Stimulated activated CD8-positive, alpha-beta memory T cell treated with anti-CD3 and anti-CD28 coated beads, Interleukin-15, amount 100 ng/mL, for 24 hours (primary cell): ENCODE measurements at places on chromosomes 7 and 10.

GRCh38 chr10:436013-436697, 253.3 kb downstream of the DIP2C start:
- no peak for DNase-seq

- no peak for DNase-seq
Measured at GRCh38 chr10:124212702-124213101, 119.3 kb upstream of the CHST15 start.

GRCh38 chr7:77316219-77316978, 99.8 kb downstream of the GSAP start:
- DNase-seq, result no peak

GRCh38 chr10:13717571-13717935, 130.8 kb downstream of the PRPF18 start:
- DNase-seq, result no peak

DNA sequence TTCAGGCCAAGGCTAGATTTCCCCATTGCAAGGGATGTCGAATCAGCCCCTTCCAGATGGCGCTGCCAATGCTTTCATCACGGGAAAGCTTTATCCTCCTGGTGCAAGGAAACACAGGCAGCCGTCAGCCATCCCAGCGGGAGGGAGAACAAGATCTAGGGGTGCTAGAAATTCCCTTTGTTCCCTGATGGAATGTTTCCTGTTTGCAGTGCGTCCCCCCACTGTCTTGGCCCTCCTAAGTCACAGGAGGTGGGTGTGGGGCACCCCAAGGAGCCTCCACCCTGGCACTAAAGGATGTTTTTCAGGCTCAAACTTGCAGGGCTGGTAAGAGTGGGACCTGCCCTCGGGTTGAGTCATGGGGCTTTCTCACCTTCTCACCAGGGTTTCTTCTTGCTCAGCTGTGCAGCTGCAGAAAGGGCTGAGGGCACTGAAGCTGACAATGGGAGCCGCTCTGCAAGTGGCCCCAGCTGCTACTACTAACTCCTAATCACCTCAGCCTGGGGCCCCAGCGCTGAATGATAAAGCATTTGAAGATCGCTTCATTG, 103.6 kb downstream of the PRPF18 start:
- no peak for DNase-seq

DNA sequence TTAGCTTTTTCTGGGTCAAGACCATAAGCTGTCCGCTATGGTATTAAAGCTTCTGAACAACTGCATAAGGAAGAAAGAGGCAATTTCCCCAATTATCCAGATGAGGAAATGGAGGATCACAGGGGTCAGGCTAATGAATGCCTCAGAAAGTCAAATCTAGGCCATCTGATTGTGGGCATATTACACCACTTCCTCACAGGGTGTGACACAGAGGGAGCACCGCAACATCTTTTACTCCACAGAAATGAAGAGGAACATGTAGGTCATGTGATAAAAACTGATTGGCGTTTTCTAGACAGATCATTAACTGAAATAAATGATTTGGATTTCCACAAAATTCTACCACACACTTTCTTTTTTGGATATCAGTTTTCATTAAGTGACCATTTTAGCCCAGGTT, 384.4 kb downstream of the PARD3 start:
- DNase-seq, result no peak

- DNase-seq, result no peak
Measured at GRCh38 chr10:113273181-113274163, 279.4 kb upstream of the HABP2 start.

DNA sequence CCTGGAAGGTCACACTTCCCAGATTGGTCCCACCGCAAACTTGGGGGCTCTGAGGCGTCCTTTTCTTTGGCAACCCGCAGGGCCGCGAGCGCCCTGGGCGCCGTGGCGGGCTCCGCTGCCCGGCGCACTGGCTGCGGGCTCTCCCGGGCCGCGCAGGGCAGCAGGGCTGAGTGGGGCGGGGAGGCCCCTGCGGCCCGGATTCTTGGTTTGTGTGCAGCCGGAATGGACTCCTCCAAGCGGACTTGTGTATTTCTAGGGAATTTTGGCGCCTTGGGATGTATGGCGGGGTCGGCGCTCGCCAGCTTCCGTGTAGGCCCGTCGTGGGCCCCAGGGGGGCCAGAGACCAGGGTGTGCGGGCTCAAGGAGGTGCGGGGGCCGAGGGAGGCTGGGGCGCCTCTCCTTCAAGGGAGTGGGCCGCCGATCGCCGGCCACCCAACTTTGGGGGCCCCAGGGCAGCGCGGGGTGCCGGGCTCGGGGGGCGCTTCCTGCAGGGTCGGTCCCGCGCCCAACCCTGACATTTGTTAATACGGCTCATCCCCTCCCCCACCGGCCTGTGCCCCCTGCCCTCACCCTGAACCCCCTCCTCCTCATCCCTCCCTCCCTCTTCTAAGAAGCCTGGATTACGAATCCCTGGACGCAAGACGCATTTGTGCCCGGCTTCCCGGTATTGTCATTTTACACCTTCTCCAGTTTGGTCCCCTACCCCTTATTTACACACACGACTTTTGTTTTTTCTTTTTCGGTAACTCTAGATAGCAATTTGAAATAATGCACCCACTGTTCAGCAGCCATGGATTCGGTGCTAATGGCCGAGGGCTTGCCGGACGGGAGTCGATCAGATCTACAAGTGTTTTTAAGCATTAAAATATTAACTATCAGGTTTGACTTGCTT, 2.5 kb downstream of the TCF7L2 start:
- no peak for DNase-seq

- no peak for DNase-seq
Measured at GRCh38 chr10:102436312-102436711, 3.9 kb upstream of the CUEDC2 start.

DNA sequence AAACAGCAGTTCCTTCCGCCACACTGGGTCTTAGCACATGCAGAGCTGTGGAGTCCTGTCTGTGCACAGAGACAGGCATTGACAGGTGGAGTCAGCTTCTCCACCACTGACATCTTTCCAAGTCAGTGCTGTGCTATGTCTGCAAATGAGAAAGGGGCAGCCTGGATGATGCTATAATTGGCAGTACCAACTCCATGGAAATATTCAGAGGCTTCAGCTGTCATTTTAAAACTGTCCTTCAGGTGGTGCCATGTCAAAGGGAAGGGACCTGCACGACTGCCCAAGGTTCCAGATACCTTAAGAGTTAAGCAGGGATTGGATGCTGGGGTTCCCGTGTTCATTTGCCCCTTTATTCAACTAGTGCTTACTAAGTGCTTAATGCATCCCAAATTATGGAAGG, 258.0 kb upstream of the PRKCQ start:
- DNase-seq, result no peak

- DNase-seq, result no peak
Measured at GRCh38 chr10:32979041-32979440, 21.0 kb upstream of the ITGB1 start.

DNA sequence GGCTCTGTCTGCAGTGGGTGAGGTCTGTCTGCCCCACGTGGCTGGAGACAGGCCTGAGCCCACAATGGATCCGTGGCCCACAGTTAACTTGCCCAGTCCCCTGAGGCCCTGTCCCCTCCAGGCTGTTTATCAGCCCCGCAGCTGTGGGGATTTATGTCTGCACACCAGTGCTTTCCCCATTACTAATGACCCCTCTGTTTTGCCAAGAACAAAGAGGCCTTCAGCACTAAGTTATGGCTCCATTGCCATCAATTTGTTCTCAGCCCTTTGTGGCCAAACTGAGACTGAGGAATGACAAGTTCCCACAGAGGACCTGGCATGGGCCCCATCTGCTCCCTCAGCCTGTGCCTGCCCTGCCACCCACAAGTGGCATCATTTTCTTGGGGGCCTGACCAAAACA, 138.2 kb downstream of the C10orf105 start:
- no peak for DNase-seq

DNA sequence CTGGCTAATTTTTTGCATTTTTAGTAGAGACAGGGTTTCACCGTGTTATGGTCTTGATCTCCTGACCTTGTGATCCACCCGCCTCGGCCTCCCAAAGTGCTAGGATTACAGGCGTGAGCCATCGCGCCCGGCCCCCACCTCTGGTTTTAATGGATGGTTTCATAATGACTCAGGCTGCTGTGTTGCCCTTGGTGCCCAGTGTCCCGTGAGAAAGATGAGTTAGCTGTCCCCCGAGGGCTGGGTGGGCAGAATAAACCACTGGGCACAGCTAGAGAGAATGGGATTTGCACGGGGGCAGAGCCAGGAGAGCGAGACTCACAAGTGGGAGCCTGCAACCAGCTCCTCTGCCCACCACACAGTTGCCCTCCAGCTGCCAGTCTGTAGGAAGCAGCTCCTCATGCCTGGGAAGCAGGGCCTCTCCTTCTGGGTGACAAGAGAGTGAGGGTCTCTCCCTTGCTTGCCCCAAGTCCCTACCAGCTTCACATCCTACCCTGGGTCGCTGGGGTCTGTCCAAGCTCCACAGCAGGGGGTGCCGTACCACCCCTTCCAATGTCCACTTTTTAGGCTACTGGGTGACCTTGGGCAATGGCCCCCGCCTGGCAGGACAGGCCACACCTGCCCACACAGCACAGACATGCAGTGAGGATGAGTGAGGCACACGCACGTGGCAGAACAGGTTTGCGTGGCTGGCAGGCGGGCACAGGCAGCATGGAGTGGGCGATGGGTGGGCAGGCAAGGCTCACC, 16.1 kb upstream of the NDST2 start:
- DNase-seq, result no peak

DNA sequence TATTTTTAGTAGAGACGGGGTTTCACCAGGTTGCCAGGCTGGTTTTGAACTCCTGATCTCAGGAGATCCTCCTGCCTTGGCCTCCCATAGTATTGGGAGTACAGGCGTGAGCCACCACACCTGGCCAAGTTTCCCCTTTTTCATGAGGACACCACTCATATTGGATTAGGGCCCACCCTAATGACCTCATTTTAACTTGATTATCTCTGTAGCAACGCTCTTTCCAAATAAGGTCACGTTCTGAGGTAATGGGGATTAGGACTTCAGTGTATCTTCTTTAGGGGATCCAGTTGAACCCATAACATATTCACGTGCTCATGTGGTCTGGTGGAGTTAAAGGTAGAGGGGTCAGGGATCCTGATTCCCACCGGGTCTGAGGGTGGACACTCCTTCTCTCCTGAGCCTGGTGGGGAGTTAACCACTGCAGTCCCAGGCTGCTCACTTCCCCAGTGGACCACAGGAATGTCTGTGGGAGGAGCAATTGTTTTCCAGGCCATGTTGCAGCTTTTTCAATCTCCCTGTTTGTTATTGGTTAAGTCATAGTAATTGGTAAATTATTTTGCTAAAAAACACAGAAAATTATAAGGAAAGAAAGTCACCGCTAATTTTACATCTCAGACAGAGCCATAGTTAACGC, 130.5 kb downstream of the GRK5 start:
- no peak for DNase-seq

DNA sequence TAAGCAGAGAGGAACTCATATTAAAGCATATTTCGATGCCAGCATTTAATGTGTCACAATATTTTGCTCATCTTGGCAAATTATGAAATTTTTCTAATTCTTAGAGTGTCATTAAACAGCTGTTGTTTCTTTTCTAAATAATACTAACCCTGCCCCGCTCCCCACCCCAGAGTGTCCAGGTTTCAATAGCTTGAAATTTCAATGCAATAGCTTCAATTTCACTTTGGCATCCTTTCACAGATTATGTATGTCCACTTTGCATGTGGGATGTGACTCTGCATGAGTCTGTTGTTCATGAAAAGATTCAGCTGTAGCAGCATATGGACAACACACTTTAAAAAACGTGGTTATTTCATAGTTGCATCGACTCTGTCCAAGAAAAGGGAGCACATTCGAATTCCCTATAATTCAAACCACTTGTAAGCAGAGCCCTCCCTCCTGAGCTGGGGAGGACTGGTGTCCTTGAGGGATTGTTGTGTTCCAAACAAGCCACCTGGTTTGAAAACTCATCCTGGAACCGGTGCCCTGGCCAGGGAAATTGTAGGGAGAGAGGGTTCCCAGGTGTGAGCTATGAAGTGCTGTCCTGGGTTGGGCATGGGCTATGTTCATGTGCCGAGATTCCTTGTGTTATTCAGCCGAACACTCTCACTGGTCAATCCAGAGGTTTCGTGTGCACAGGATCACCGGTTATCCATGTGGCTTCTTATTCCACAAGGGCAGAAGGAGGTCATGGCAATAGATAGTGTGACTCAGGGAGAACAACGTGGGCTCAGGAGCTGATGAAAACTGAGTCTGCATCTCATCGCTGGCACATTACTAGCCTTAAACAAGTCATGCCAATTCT, 64.6 kb upstream of the CREB5 start:
- DNase-seq, result no peak
